ENCODE measurements at places on chromosomes 5 and 9. TPM values are rescaled to one million over a fixed set of nuclear protein-coding genes. Genes with fewer than 3 reads are reported as not detected.

Gene TXNDC8
- not detected for polyA plus RNA-seq

Gene DHFR
- 2.4 TPM for polyA plus RNA-seq

GRCh38 chr9:90915693-90916092 lies 114.1 kb downstream of the SYK start:
- DNase-seq: peak; percentile 2

DNA sequence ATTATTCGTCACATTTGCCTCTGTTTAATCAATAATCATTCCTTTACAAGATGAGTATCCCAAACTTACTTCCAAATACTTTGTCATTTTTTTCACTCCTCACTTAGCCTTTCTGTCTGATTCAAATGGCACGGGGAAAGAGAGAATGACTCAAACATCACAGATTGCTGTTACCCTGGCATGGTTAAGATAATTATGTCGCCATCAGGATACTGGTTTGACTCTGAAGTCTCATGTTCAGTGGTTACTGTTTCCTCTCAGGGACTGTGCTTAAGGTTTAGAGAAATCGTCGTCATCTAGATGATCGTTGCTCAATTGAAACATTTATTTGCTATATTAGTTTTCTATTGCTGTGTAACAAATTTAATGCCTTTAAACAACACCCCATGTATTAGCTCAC lies 45.2 kb upstream of the RAD23B start:
- DNase-seq: no peak

DNA sequence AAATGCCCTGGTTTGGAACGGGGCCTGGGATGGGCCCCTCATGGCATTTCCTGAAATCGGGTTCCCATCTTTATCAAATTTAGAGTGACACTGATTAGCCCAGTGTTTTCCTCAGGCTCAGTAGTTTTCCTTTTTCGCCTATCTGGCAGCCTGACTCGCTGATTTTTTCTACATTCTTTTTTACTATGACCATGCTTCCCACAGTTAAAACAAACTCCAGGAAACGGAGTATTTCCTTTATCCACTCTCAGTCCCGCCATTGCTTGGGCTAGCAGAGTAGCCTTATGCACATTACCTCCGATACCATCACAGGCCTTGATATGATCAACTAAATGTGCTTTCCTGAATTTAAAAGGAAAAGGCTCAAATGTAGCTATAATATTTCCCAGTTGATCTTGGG lies 5.5 kb downstream of the OR1Q1 start:
- no peak for DNase-seq

GRCh38 chr9:132673355-132673754 lies 3.1 kb downstream of the GTF3C4 start:
- peak; percentile 61 for DNase-seq

Measured in CD4-positive, CD25-positive, alpha-beta regulatory T cell (primary cell).